ENCODE measurements at places on chromosomes 7 and 10.

GRCh38 chr10:15046626-15047025, 2.9 kb downstream of the OLAH start:
- peak; percentile 30 for DNase-seq

DNA sequence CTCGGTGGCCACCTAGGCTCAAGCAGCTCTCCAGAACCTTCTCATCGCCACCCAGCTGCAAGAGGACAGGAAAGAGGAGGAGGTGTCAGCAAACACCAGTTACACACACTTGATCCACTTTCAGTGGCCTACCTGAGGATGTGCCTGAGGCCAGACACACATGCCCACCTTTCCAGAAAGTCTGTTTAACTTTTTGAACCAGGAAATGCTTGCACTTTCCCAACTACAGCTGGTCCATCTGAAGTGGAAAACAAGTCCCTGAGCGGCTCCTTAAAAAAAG, 15.7 kb upstream of the CYREN start:
- no peak for DNase-seq

- DNase-seq: no peak
These were observed 16.8 kb upstream of the CCDC172 start for GRCh38 chr10:116307455-116307854.

DNA sequence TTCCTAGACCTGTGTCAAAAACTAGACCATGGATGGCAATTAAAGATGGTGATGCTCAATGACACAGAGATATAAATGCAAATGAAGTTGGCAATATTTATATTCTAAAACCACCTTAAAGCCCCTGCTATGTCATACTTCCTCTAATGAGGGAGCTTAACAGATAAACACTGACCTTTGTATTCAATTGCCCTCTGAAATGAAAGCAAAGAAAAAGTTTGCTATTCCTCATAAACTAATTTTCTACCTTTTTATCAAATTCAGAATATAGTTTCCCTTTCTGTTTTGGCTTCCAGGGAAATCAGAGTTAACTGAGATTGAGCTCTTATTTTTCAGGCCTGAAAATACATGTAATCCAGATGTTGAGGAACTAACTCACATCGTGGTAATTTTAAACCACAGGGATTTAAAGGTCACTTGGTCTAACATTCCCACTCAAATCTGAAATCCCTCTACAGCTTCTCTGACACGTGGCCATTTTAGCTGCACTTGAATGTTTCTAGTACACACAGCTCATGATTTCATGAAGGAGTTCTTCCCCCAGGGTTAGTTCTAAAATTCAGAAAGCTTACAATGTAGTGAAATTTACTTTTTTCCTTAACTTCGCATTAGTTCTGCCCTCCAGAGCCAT, 37.9 kb upstream of the ABCB5 start:
- DNase-seq: no peak

DNA sequence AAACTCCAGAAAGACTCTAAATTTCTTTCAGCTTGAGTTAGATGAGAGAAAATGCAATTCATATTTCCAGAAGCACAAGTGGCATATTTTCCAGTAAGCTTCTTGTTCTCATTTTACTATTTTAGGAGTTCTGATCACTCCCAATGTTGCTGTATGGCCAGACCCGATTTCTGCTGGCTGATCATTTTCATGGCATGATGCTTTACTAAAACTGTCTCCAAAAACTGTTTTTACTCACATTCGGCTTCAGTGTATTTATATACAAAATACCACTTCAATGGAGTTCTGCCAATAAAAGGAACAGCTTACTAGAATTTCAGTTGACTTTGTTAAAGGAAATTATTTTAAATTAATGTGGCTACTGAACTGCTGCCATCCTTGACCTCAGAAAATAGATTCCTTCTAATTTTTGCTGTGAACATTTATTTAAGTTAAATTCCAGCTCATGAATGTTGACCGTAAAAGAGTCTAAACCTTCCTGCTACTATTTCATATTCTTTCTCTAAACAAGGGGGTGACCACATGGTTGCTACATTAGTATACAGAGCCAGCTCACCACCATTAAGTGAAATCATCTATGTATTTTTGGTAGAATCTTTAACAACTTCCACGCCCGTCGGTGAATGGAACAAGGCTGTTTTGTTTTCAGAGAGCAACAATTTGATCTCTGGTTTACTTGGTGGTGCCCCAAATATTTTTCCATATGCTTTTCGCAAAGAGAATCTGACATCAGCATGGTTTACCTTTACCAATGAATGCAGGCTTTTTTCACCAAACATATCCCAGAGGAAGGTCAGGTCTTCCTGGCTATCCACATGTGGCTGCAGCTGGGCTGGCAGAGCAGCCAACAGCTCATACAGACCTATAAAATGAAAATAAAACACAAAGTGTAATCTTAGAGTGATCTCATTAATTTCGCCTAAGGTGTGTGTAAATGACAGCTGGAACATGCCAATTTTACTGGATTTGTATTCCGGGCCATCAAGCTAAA, 101.2 kb downstream of the MPP7 start:
- peak; percentile 85 for DNase-seq

- DNase-seq: no peak
These were observed 65.3 kb downstream of the GFRA1 start for GRCh38 chr10:116207690-116208089.

- no peak for DNase-seq
These were observed 9.2 kb downstream of the SKAP2 start for GRCh38 chr7:26854876-26855855.

GRCh38 chr10:22285130-22285529, 31.1 kb upstream of the COMMD3 start:
- DNase-seq: no peak

GRCh38 chr10:23171232-23171876, 20.8 kb upstream of the PTF1A start:
- DNase-seq: peak; percentile 35

GRCh38 chr7:37421861-37422500, 26.7 kb downstream of the ELMO1 start:
- DNase-seq: no peak

DNA sequence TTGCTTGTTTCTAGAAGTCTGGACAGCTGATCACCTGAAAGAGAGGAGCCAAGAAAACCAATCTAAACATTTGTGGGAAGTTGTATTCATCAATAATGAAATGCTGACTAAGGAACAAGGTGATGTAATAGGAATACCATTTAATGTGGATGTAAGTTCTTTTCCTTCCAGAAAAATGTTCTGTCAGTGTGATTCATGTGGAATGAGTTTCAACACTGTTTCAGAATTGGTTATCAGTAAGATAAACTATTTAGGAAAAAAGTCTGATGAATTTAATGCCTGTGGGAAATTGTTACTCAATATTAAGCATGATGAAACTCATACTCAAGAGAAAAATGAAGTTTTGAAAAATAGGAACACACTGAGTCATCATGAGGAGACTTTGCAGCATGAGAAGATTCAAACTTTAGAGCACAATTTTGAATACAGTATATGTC, 39.8 kb upstream of the ZNF37A start:
- DNase-seq: no peak

Measured in PC-3 (cell line).